ENCODE measurements at places on chromosomes 13 and 19.

DNA sequence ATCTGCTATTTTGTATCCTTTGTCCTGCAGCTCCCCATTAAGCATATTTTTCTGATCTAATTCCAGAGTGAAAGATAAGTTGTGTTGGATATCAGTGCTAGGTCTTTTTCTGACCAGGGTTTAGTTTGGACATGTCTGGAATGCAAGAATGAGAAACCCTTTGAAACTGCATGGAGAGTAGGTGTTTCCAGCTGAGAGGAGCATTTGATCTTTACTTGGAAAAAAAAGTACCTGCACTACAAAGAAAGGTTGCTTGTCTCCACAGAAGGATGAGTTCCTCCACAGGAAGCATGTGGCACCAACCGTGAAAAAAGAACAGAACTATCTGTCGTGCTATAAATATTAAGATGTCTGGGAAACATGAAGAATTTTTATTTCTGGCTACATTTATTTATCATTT, 36.6 kb upstream of the MED4 start:
- no peak for DNase-seq

DNA sequence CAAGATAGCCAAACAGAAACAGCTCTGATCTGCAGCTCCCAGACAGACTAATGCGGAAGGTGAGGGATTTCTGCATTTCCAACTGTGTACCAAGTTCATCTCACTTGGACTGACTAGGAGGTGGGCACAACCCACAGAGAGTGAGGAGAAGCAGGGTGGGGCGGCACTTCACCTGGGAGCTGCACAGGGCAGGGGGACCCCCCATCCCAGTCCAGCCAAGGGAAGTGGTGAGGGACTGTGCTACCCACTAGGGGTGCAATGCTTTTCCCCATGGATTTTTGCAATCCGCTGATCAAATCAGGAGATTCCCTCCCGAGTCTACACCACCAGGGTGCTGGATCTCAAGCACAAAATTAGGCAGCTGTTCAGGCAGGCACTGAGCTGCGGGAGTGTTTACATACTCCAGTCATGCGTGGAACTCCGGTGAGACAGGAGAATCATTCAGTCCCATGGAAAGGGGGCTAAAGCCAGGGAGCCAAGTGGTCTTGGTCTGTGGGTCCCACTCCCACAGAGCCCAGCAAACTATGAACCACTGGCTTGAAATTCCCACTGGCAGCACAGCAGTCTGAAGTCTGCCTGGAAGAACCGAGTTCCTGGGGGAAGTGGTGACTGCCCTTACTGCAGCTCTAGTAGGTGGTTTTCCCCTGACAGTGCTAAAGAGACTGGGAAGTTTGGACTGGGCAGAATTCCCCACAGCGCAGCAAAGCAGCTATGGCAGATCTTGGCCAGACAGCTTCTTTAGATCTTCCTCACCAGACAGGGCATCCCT, 85.1 kb upstream of the UFM1 start:
- no peak for DNase-seq

DNA sequence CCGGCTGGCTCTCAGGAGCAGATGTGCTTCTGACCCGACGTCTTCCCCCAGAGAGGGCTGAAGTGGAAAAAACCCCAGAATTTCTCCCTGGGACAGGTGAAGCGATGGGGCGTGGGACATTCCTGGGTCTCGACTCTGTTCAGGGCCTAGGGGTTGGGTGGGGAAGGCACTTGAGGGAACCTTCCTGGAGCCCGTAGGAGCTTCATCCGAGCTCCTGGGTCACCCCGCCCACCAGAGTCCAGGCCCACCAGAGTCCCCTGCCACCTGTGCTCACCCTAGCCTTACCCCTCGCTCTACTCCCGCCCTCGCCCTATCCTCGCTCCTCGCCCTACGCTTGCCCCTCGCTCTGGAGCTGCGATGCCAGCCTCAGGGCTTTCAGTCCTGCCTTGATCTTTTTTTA, 23.2 kb downstream of the EPN1 start:
- no peak for DNase-seq

GRCh38 chr19:33473653-33474305, 47.8 kb downstream of the PEPD start:
- DNase-seq = no peak

- peak; percentile 70 for DNase-seq
Measured at GRCh38 chr19:50728084-50728737, 5.0 kb downstream of the CLEC11A start.

- DNase-seq = no peak
Measured at GRCh38 chr13:78160793-78161192, 242.2 kb upstream of the EDNRB start.

- DNase-seq = peak; percentile 11
Measured at GRCh38 chr13:20772401-20773131, 1.2 kb downstream of the EEF1AKMT1 start.

GRCh38 chr13:106274551-106275203, 260.8 kb downstream of the EFNB2 start:
- no peak for DNase-seq
